Progenitor cell of endocrine pancreas (in vitro differentiated cells): ENCODE measurements at places on chromosomes 13 and 19.

DNA sequence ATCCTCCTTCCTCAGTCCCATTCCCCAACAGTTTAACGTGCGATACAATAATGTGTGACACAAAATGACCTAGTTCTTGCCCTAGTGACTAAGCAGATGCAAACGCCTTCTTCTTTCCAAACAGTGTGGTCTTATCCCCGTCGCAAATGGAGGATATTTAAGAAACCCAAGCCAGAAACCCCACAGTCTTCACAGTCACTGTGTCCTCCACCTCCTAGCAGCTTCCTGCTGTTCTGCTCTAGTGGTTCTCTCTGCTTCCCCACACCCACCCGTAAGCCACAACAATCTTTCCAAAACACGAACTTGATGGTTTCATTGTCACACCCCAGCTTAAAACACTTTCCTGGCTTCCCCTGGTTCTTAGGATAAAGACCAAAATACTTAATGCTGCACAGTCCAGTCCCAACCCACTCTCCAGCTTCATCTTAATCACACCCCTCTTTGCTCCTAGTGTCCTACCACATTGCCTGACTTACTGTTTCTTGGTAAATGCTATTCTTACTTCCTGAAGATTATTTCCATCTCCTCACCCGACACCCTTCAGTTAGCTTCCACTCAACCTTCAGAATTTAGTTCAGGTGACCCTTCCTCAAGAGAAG lies 32.3 kb downstream of the ITM2B start:
- DNase-seq: no peak

GRCh38 chr13:49664606-49665005 lies 26.7 kb downstream of the EBPL start:
- no peak for DNase-seq

GRCh38 chr13:64997438-64997837 lies 2232.7 kb downstream of the PCDH9 start:
- no peak for DNase-seq

DNA sequence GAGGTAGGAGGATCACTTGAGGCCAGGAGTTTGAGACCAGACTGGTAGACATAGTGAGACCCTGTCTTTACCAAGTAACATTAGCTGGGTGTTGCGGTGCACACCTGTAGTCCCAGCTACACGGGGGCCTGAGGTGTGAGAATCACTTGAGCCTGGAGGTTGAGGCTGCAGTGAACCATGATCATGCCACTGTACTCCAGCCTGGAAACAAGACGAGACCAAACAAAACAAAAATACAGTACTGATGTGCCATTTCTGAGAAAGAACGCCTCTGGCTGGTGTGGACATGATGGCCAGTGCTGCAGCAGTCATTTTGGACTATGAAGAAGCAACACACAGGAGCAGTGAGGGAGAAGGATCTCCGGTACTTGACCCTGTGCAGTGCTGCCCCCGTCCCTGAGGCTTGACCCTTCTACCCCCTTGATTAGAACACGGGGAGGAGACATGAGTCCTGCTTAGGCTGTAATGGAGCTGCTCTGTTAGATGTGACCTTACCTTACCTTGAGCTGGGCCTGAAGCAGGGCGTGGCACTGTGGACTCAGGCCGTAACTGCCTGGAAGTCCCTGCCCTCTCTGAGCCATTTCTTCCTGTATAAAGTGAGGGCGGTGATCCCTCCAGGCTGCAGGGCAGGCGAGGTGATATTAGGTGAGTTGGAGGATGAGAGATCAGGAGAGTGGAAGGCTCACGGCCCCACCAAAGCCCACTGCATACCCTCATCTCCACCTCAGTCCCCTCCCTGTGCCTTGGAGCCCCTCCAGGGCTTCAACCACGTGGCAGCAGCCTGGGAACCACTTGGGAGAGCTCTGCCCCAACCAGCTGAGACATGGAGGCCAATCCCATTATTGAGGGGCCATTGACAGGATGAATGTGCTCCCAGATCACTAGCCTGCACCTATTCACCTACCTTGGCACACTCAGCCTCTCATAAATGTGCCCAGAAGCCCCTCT lies 5.9 kb downstream of the RPL18A start:
- no peak for DNase-seq

DNA sequence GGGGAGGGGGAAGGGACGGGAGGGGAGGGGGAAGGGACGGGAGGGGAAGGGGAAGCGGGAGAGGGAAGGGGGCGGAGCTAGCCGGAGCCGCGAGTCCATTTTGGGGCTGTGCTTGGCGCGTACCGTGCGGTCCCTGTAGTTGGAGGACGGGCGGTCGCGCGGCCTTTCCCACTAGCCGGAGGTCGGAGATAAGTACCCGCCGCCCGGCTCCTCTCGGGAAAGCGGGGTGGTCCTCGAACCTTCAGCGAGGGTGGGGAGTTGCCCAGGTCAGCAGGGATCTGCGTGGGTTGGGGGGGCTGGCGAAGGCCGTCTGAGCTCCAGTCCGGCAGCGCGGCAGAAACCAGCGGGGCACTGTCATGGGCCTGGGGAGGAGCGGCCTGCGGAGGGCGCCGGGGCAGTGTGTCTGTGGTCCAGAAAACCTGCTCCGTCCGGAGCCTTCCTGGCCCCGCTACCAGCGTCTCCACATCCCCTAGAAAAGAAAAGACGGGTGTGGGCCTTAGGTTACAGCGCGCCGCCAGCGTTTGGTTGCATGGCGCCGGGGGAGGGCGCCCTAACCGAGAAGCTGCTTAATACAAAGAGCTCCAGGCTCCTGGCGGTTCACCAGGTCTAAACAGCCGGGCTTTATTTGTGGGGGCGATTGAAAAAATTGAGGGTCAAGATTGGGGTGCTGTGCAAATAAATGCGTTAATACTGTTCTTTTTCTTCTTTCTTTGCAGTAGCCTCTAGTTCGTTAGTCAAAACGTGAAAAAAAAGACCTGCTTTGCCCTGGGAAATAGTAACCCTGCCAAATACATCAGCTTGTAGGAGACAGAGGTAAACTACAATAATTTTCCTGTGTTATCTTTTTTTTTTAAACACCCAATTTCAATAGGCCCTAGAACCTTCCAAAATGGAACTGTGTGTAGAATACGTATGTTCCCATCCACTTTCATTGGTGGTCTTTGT lies at the start of gene TRIM13:
TRIM13 (plus strand) TSS at position 92 of the 945 bp plus-strand sequence. CDS start 14,899 bp downstream, outside the sequence.
- peak; percentile 78 for DNase-seq

DNA sequence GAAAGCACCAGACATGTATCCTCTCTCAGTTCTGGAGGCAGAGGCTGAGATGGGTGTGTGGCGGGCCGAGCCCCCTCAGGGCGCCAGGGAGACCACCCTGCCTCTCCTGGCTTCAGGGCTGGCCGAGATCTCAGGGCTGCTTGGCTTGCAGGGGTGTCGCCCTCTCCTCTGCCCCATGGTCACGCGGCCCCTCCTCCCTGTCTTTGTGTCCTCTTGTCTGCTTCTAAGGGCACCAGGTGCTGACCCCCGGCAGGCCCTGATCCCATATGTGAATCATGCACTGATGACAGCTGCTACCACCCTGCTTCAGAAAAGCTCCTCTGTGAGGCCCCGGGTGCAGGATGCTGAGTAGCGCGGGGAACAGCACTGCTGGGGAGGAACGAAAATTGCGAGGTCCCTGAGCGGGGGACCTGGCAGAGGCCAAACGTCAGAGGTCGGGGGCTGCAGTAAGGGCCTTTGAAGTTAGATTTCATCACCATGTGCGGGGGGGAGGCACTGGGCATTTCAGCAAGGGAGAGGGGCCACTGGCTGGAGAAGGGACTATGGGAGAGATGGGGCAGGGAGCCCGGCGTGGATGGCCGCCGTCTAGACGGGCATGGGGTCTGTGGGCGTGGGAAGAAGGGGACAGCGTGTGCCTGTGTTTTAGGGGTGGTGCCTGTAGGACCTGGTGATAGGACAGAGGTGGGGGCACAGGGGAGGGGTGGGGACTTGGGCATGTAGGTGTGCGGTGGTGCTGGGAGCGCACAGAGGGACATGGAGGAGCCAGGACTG lies 125.2 kb downstream of the KDM4B start:
- DNase-seq: no peak

DNA sequence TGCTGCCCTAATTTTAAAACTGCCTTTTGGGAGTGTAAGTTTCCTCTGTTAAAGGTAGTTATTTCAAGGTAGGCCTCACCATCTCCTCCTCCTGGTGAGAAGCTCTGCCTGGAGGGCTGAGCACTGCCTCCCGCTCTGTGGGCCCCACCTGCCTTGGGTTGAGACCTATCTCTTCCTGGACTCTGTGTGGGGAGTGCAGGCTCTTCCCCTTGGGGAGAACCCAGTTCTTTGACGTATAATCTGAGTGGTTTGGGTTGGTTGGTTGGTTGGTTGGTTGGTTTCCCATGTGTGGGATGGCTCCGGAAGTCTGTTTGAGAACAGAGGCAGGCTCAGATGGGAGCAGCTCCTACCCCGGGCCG lies 39.1 kb downstream of the ACTN4 start:
- DNase-seq: no peak

- DNase-seq: no peak
Observed at GRCh38 chr19:35122687-35123551, 7.3 kb downstream of the FXYD3 start.

- DNase-seq: no peak
Observed at GRCh38 chr13:48234566-48235340, 1.7 kb downstream of the ITM2B start.

GRCh38 chr13:80033951-80034350 lies 307.0 kb downstream of the SPRY2 start:
- DNase-seq: no peak

DNA sequence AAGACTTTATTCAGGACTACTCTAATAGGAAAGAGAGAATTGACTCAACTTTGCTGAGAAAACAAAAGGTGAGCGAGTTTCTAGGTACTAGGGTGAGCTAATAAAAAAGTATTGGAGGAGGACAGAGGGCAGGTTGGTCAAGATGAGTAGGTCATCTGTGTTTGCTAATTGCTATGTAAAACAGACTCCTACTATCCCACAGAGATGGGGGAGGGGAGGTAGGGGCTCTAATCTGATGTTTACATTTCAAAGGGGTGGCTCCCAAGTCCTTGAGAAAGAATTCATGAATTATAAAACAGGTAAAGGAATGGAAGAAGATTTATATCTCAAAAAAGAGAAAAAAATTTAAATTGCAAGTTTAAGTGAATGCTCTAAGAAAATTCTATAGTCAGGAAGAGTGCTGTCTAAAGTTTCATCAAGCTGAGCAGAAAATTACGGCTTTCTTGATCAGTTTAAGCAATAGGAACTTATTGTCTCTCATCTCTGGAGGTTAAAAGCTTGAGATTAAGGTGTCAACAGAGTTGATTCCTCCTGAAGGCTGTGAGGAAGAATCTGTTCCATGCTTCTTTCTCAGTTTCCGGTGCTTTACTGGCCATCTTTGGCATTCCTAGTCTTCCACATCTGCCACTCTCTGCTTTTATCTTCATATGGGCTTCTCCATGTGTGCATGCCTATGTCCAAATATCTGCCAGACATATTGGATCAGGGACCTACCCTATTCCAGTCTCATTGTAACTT lies 790.3 kb downstream of the SLITRK5 start:
- no peak for DNase-seq

DNA sequence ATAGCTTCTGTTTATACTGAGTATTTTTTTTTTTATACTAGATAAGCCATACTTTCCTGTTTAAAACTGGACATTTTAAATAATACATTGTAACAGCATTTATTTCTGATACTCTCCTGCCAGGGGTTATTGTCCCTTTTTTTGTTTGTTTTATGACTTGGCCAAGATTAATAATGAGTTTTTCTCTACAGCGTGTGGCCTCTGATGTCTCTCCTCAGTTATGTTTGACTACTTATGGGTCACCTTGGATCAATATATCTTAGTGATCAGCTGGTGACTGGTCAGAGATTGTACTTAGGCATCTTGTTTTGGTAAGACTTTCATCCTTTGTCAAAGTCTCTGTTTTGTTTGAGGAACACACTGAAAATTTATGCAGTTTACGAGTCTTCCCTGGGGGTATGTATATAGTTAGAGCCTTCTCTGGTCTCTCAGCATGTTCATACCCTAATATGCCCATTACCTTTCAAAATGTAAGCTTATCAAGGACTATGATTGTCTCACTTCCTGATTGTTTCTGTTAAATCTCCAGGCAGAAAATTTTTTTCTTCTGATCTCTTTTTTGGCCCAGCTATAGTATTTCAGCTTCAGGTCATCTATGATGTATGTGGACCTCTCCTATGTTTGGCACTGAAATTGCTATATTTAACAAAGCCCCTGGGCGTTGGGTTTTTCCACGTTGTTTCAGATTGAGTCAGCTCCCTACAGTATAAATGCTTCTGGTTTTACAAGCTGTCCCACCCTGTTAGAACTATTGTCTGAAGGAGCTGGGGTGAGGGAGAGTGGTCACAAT lies 87.9 kb downstream of the URI1 start:
- no peak for DNase-seq

DNA sequence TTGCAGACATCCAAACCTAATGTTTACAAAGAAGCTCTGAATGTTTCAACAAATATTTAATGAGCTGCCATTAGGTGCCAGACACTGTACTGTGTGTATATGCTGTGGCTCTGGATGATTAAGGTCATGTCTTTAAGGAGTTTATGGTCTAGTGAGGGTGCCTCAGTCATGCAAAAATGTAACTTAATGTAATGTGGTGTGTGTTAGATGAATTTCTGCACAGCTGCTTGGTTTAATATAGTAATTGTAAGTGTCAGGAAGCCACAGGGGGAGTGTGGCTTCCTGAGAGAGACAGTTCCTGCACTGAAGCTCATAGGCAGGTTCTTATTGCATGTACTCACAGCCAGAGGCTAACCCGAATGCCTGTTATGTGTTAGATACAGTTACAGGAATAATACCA lies 43.3 kb downstream of the SPATA13 start:
- no peak for DNase-seq

DNA sequence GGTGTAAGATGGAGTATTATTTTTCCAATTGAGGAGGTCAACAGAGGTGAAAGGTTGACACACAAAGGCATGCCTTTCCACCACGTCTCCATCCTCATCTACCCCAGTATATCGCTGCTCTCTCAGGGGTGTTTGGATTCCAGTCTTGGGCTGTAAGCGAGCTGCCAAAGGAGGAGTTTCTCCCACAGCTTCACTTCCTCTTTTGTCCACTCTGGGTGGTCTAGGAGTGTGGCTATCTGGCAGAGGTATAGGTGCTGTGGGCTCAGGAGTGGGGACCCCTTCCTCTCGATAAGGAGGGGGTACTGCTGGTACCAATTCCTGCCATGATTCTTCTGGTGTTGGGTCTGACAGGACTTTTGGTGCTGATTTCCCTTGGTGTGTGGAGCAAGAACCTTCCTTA lies 39.4 kb downstream of the ZNF846 start:
- no peak for DNase-seq

GRCh38 chr13:75357576-75358289 lies 124.2 kb downstream of the TBC1D4 start:
- no peak for DNase-seq

GRCh38 chr19:15291089-15291488 lies 41.2 kb downstream of the BRD4 start:
- DNase-seq: no peak

GRCh38 chr13:60772726-60773125 lies 375.7 kb downstream of the TDRD3 start:
- no peak for DNase-seq

DNA sequence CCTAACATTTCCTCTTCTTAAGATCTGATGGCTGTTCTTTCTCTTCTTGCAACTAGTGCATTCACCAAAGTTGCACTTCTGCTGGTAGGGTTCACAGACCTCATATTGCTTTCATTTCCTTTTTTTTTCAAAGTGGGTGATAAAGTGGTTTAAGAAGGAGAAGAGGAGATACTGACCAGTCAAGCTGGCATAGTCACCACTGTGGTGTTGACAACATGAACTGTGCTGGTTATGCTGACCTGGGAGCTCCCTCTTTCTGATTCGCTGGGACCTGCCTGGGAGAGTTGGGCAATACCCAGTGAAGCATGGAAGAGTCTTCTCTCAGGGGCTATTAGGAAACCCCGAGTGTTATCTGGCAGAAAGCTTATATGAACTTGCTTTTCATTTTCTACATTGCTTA lies 222.9 kb downstream of the SLITRK5 start:
- no peak for DNase-seq

GRCh38 chr13:100129605-100130004 lies 40.7 kb downstream of the PCCA start:
- no peak for DNase-seq

- DNase-seq: peak; percentile 35
Observed at GRCh38 chr13:110713981-110714796, 689 bp downstream of the ING1 start.
